Activated T-helper 1 cell treated with anti-CD3 and anti-CD28 coated beads, Interleukin-2, amount 50 U/mL, for 16 hours (primary cell): ENCODE measurements at places on chromosomes 3 and 15.

DNA sequence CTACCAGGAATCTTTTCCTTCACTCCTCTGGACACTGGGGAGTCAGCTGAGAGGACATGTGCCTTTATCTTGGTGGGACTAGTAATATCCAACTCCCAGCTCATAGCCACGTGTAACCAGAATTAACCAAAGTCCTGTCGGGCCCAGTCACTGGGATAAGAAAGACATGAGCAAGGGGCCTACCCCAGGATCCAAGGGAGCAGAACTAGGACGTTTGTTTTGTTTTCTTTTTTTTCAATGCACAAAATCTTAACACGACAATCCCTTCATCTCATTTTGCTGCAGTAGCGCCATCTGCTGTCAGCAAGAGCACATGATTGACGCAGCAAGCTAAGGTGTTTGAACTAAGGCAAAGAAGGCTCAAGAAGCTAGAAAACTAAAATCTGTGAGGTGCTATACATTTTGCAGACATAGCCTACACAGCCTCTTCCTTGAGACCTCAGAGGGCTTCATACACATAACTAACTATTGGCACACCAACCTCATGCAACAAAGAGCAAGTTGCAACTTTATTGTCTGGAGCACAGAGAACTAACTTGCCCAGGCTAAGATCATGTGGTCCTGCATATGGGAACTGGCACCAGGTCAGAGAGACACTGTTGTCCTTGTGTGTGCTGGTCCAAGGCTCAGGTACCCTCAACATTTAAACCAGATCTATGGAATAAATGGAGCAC, 43.6 kb downstream of the RLBP1 start:
- DNase-seq = no peak

- DNase-seq = no peak
Observed at GRCh38 chr15:67836477-67836876, 3.4 kb downstream of the RNU6-1 start.

- no peak for DNase-seq
Observed at GRCh38 chr15:72800833-72801481, 17.4 kb upstream of the ADPGK start.

DNA sequence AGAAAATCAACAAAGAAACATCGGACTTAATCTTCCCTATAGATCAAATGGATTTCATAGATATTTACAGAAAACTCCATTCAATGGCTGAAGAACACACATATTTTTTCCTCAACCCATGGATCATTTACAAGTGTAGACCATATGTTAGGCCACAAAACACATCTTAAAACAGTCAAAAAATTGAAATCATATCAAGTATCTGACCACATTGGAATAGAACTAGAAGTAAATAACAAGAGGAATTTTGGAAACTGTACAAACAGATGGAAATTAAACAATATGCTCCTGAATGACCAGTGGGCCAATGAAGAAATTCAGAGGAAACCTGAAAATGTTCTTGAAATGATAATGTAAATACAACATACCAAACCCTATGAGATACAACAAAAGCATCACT, 323.1 kb upstream of the GPR149 start:
- DNase-seq = no peak

DNA sequence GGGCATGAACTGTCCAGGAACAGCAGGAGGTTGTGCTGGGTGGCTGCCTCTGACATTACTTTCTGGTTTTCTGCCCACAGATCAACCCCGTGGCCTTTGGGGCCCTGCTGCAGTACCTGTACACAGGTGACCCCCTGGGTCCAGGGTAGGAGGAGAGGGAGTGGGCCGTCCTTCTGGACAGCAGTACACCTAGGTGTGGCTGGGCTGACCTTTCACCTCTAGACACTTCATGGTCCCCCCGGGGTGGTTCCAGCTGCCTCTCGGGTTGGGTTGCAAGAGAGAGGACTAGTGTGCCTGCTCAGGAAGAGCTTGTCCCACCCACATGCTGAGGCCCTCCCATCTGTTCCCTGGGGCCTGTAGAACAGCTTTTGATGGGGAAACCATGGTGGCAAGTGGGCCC, 3.7 kb downstream of the ABTB1 start:
- DNase-seq = no peak

DNA sequence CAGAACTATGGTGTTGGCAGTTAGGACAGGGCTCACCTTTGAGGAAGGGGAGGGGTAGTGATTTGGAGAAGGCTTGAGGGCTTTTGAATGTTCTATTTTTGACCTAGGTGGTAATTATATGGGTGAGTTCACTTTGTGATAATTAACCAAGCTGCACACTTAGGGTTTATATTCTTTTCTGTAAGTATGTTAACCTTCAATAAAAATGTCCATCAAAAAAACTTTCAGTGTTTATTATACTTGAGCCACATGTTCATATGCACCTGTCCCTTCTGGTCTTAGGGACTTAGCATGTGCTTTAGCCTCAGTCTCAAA, 28.4 kb downstream of the PDE8A start:
- no peak for DNase-seq

GRCh38 chr3:71498543-71498942, 85.0 kb downstream of the FOXP1 start:
- no peak for DNase-seq

GRCh38 chr3:171803044-171803443, 7.2 kb downstream of the PLD1 start:
- DNase-seq = no peak

DNA sequence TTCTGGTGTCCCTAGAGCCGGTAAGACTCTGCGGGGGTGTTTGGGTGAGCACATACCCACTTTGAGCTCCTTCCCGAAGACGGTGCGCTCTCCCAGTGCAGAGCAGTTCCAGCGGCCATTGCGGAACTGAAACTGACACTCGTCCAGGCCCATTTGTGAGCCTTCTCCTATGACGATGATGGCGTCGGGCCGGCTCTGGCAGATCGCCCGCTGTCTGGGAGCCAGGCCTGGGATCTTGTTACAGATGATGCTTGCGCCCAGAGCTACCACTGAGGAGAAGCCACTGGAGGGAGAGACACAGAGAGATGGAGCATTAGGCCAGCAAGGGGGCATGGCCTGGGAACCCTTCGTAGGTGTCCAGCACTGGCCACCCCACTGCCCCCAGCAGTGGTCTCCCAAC, 5.0 kb downstream of the WNT7A start:
- DNase-seq = no peak

- DNase-seq = no peak
Observed at GRCh38 chr15:67267951-67268941, 13.7 kb downstream of the IQCH start.

GRCh38 chr3:32226875-32227500, 11.5 kb upstream of the CMTM8 start:
- no peak for DNase-seq

DNA sequence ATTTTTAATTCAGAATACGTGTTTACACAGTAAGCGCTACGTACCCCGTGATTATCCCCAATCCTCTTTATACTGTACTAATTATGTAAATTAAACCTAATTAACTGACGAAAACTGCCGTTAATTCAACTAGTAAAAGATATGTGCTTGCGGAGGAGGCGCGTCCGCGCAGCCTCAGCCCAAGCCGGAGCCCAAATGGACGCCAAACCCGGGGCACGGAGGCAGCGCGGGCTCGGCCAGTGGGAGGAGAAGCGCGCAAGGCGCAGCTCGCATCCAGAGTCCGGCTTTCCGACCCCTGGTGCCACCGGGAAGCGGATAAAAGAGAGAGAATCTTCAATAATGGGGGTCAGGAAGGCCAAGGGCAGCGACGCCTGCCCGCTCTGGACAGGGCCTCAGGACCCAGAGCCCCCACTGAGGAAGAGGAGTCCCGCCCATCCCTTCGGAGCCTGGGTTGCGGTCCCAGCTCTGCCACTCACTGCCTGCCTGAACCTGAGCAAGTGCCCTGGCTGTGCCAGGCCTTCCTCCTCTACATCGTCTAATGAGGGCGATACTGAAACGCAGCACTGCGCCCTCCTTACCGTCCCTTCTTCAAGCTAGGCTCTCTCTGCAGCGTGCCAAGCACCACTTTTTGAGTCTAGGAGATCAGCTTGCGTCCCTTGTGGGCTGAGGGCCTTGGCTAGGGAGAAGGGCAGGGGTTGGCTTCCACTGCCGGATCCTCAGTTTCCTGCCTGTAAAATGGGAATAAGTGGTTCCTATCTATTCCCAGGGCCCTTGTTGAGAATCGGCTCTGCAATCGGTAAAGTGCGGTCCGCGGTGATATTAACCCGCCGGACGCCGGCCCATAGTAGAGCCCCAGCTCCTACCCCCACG, 5.0 kb upstream of the SKOR1 start:
- DNase-seq = no peak

DNA sequence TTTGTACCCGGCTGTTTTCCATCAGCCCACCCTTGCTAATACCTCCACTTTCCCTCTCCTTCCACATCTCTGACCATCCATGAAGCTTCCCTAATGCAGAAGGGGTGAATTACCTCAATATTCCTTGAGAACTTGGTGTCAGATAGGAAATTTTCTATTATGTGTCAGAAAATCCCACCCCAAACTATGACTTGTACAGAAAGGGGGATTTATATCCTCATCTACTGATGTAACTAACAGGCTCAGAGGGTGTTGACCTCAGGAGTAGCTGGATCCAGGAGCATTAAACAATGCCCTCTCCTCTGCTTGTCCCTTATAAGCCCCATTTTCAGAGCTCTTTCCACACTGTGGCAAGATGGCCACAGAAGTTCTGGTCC, 242.8 kb upstream of the TLE3 start:
- DNase-seq = no peak

DNA sequence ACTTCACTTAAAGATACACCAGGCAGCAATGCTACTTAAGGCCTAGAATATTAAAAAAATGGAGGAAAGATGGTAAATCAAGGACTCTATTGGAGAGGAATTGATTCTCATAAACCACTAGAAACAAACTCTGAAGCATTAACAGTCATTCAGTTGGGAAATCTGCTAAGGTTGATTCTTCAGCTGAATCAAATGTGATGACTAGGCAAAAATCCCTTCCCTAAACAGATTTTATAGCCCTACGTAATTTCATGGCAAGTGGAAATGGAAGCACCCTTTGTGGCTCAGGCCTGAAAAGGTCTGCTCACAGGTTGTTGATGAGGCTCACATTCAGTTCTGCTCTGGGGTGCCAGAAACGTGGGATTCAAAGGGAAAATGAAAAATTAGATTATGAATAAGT, 38.8 kb upstream of the ARL14 start:
- DNase-seq = no peak

GRCh38 chr3:49511639-49512038, 41.6 kb downstream of the DAG1 start:
- no peak for DNase-seq

DNA sequence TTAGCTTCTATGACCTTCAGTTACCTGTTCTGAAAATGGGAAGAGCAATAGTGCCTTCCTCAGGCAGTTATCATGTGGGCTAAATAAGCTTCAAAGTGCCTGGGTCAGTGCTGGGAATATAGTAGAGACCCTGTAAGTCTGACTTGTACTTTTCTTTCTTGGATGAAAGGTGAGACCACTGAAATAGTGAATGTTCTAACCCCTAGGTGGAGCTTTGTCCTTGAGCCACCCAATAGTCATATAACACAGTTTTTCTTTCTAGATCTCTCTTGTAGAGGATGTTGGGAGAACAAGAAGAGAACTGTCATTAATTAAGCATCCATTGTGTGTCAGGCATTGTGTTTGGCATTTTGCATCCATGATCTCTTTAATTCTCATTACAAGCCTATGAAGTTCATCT, 13.0 kb upstream of the BFSP2 start:
- no peak for DNase-seq

DNA sequence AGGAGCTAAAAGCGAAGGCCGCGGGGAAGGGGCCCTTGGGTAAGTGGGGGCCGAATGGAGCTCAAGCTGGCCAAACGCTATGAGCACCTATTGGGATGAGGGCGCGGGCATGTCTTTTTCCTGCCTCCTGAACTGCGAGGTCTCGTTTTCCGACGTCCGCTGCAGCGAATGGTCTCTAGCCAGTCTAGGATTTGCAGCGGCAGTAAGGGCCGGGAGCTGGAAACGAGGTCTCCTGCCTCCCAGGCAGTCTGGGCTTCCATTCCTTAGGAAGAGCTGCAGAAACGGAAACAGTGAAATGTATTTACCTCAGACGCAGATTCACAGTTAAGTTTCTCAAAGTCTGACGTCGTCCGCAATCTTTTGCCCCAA, 517 bp downstream of the TMA7 start:
- no peak for DNase-seq

GRCh38 chr3:69012100-69012799, 1.2 kb downstream of the EOGT start:
- no peak for DNase-seq

- no peak for DNase-seq
Observed at GRCh38 chr3:177594096-177594495, 396.8 kb upstream of the TBL1XR1 start.

GRCh38 chr3:9951126-9951525, 1.1 kb downstream of the PRRT3 start:
- DNase-seq = no peak

DNA sequence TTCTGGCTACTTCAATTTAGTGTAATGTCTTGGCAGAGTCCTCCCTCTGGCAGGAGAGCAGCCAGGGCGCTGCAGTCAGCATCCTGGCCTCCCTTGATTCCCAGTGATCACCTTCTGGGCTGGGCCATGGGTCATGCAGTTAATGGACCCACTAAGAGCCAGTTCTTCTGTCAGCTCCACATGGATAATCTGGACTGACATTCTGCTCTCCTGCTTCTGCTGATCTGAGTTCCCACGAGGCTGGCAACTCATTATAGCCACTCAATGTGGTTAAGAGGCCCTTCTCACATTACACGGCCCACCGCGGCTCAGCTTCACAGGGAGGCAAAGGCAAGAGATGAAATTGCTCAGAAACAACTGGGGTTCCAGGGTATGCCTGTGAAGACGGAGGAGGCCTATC, 94.0 kb downstream of the WDR76 start:
- DNase-seq = no peak

- DNase-seq = no peak
Observed at GRCh38 chr3:139934613-139935015, 371 bp upstream of the CLSTN2 start.

DNA sequence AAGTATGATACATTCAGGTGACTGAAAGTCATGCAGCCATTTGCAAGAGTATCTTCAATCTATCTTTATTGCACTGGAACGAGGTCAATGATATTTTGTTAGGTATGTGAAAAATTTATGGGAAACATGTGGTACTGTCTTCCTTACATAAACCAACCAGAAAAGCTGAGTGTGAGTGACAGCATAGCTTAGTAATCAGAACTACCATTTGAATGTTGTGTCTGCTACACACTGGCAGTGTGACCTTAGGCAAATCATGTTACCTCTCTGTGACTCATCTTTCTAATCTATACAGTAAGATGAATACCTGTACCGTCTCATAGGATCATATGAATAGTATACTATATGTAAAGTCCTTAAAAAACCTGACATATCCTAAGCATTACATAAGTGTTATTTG, 337.9 kb upstream of the IL12A start:
- no peak for DNase-seq

DNA sequence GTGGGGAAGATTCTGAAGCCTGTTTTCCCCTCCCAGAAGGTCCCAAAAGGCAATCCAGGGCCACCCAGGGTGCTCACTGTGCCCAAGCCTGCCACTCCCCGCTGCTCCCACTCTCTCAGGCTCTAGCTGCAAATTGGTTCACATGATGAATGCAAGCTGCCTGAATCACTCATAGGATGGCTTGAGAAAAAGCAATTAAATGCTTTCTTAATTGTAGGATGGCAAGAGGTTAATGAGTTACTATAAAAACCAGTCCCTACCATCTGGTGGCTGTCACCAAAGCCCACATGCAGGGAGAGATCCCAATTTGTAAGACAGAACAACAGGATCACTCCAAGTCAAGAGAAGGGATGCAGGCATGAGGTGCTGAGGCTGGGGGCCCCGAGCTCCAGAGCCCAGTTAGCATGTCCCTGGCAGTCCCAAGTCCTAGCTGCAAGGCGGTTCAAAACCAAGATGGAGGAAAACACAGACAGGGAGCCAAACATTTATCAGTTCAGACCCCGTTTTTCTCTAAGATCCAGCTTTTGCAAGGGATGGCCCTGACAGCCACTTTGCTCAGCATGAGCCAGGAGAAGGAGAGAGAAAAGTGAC, 207.1 kb downstream of the UACA start:
- no peak for DNase-seq
